Skeletal muscle cell (primary cell): ENCODE measurements at places on chromosomes 5 and 9.

DNA sequence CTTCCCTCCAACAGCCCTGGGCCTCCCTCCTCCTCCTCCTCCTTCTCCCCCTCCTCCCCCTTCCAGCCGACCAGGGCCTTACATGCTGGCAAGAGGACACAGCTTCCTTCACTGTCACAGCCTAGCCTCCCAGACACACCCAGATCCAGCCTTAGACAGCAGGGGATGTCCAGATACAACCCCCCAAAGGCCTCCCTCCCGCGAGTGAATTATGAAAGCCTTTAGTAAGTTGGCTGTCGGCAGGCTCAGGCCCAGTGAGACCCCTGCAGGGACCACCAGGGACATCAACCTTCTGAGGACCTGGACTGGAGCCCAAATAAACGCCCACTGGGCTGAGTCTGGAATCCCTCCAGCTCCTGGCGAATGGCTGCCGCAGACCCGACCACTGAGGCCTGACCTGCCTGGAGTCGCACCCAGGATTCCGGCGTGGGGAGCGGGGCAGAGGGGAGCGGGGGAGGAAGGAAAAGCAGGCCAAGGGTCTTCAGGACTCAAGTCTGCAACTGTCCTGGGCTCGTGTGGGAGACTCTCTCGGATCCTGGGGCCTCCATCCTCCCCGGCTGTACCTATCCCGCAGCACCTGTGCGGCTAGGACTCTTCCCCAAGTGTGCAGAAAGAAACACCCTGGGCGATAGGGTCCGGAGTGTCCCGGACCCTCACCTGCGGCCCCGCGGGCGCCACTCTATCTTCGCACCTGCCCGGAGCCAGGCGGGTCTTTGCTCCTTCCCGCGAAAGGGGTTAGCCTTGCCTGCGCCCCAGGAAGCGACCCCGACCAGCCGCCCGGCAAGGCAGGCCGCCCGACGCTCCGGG lies 705 bp downstream of the SEPTIN8 start:
- no peak for DNase-seq

- DNase-seq = no peak
Measured at GRCh38 chr5:75907651-75908050, 175.5 kb upstream of the SV2C start.

GRCh38 chr9:16434526-16434925 lies 435.9 kb downstream of the BNC2 start:
- no peak for DNase-seq

GRCh38 chr9:127201071-127201541 lies 63.5 kb upstream of the GARNL3 start:
- DNase-seq = no peak

- no peak for DNase-seq
Measured at GRCh38 chr9:33466565-33467495, 6.9 kb downstream of the NOL6 start.

DNA sequence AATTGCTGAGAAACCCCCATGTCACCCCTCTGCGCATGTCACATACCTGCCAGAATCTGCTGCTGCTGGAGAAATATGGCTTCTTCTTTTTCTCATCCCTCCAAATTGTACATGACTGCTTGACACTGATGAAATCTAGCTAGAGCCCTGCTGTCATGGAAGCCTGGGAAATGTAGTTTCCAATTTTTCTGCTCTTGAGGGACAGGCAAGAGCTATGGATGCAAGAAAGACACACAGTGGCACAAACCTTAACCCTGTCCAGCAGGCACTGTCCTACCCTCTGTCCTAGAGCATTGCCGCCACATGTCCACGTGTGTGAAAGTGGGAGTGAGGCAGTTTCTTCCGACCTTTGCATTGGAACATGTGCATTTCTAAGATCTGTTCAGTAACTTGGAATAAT lies 255.5 kb upstream of the SEMA6A start:
- DNase-seq = no peak
